ENCODE measurements at places on chromosomes 1 and 21. TPM values are rescaled to one million over a fixed set of nuclear protein-coding genes. Genes with fewer than 3 reads are reported as not detected.

SPATA45 gene
- total RNA-seq, result 0.49 TPM

HSPA6 gene
- total RNA-seq, result 3.4 TPM

TMEM51 gene
- total RNA-seq, result 0.98 TPM

FCRL1 gene
- total RNA-seq, result under 0.01 TPM

BRINP2 gene
- total RNA-seq, result 17.0 TPM

RBM11 gene
- 5.9 TPM for total RNA-seq

OR2T11 gene
- not detected for total RNA-seq

TDRD5 gene
- total RNA-seq, result 1.2 TPM

NLRP3 gene
- total RNA-seq, result 0.74 TPM

PLA2G2C gene
- total RNA-seq, result not detected

COL16A1 gene
- total RNA-seq, result 10.3 TPM

PTGS2 gene
- 2.5 TPM for total RNA-seq

S100B gene
- total RNA-seq, result 10.1 TPM

NPR1 gene
- 0.49 TPM for total RNA-seq

HSD3B2 gene
- not detected for total RNA-seq

DNTTIP2 gene
- 34.4 TPM for total RNA-seq

PEX11B gene
- 32.5 TPM for total RNA-seq

AIRE gene
- under 0.01 TPM for total RNA-seq

SIPA1L2 gene
- total RNA-seq, result 26.8 TPM

HAO2 gene
- not detected for total RNA-seq

SV2A gene
- total RNA-seq, result 72.0 TPM

RGS4 gene
- total RNA-seq, result 2.0 TPM

ACKR1 gene
- 2.5 TPM for total RNA-seq

C1QA gene
- total RNA-seq, result 3.2 TPM

PRAMEF14 gene
- not detected for total RNA-seq

ANKRD35 gene
- total RNA-seq, result 1.7 TPM

NCDN gene
- 80.6 TPM for total RNA-seq

KRTAP19-3 gene
- total RNA-seq, result not detected

PLEKHG5 gene
- total RNA-seq, result 20.7 TPM

S100A14 gene
- 0.25 TPM for total RNA-seq

OR2G6 gene
- not detected for total RNA-seq

C8B gene
- total RNA-seq, result not detected

ADAMTS4 gene
- total RNA-seq, result 0.49 TPM

BCL2L15 gene
- total RNA-seq, result 0.74 TPM

All from temporal lobe (tissue), 4 donors.